ENCODE measurements at places on chromosomes 7 and 10.

- DNase-seq = peak; percentile 76
Observed at GRCh38 chr10:93462881-93463280, 19.3 kb downstream of the MYOF start.

- DNase-seq = no peak
Observed at GRCh38 chr10:126437635-126438406, 49.5 kb upstream of the ADAM12 start.

- DNase-seq = peak; percentile 79
Observed at GRCh38 chr10:60646966-60647796, 131.1 kb upstream of the CDK1 start.

GRCh38 chr7:29476916-29477315, 86.7 kb upstream of the PRR15 start:
- no peak for DNase-seq

- no peak for DNase-seq
Observed at GRCh38 chr7:43915907-43916306, 9.5 kb upstream of the URGCP start.

DNA sequence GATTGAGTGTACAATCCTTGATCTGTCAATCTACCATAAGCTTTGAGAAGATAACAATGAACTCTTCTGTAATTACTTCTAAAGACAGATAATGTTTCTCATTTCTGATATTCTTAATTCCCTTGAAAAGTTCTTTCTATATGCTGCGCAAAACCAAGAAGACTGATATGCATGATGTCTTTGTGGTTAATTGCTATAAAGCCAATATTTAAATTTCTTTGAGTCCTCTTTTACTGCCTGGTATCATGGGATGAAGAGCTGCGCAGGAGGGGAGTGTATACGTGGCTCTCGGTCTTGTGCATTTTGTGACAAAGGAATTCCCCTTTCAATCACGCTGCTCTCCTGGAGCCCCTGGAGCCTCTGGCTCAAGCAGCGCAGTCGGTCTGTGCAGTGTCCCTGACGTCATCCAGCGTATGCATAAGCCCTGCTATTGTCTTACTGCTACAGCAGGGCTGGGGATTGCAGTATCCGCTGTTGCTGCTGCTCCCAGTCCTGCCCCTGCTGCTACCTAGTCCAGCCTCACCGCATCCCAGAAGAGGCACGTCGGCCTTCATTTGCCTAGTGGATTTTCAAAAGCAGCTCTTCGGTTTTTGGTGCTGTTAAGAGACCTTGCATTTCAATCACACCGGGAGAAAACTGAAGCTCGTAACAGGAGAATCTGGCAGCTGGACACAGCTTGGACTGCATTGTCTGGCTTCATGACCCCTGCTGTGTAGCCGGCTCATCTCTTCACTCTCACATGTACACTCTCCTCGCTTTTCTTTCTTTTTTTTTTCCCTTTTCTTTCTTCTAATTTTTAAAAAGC, 66.7 kb downstream of the ST7 start:
- DNase-seq = peak; percentile 91
